Astrocyte of the cerebellum (primary cell): ENCODE measurements at places on chromosomes 4 and X.

DNA sequence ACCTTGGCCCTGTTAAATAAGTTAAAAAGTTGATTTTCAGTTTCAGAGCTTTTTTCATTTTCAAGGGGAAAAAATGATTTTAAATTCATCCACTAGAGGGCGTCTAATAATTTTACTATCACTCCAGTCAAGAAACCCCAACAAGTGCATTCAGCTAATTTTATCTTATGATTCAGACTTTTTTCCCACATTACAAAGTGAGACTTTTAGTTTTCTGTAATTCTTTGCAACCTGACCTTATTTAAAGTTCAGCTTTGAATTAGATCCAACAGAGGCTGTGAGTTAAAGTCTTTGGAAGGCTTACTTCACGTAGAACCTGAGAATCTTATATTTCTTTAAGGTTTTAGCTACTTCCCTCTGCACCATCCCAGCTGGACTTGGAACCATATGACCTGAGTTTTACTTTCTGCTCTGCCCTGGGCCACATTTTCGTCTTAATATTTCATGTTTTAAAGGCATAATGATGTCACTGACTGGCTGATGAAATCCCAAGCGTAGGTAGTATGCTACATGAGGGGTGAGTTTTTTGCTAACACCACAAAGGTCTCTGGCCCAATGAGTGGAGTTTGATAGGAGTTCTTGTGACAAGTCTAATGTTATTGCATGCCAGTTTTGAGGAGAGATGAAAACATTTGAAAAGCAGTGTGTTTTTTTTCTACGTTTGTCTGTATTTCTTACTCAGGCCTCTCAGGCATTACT is 7.2 kb downstream of the GNRHR start:
- DNase-seq, result peak; percentile 36

GRCh38 chr4:157141976-157142375 is 66.0 kb downstream of the GLRB start:
- DNase-seq, result no peak

- DNase-seq, result no peak
These were observed 107.6 kb downstream of the SOWAHB start for GRCh38 chr4:76790377-76790776.

GRCh38 chr4:188665491-188666457 is 526.5 kb downstream of the TRIML1 start:
- DNase-seq, result no peak

DNA sequence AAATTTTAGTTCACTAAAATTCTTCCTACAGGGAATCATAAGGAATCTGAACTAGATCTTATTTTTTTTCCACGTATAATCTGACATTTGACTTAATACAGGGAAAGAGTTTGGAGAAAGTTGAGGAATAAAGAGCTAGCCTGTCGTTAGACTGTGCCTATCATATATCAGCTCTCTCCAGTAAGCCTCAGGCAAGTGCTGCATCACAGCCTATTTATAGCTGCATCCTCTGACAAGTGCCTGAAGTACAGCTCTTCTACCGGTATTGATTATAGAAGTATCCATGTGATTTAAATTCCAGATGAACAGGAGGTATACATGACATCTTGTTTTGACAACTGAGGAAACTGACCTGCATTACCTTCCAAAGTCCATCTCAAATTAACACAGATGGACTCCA is 248.9 kb downstream of the TLL1 start:
- no peak for DNase-seq

DNA sequence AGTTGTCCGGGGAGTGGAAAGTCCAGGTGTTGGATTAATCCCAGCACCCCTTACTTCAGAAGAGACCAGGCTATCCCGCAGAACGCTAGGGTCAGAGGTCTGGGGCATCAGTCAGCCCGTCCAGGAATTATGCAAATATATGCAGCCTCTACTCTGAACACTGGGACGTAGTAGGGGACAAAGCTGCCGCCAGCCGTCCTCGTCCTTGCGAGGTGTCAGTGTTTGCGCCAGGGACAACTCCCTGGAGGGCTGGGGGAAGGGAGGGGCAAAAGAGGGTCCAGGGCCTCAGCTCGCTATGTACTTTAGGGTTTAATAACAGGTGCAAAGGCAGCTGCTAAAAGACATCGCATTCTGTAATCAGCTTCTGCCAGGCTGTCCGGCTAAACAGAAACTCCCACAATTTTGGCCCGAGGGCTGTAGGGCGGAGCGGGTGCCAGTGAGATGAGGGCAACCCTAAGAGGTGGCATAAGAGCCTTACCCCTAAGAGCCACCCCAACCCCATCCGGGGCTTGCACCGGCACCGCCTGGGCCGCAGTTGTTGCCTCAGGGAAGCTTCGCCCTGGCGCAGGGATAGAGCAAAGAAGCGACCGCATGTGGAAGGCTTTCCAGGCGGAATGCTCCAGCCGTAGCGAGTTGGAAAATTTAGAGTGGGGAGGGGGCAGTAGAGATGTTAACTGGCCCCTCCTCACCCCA is 8.4 kb downstream of the HAND2 start:
- DNase-seq, result no peak
